ENCODE measurements at places on chromosomes 12 and 14.

- DNase-seq, result no peak
Observed at GRCh38 chr14:93958567-93959238, 17.7 kb downstream of the ASB2 start.

GRCh38 chr14:54533100-54533499 is 23.4 kb downstream of the CGRRF1 start:
- no peak for DNase-seq

DNA sequence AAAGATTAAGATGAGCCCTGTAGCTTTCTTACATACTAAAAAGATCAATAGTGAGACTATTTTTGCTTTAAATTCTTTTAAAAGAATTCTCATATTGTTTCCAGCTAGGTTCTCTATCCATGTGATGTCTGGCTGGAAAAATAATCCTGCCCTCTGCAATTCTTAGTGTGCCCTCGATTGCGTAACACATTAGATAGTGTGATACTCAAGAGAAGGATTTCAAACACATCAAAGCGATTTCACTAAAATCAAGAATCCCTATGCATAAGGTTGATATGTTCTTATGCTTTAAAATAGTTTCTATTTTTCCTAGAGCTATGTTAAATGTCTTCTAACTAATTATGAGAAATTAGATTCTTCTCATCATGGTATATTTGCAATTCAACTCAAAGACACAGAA is 127.3 kb upstream of the PLEKHA5 start:
- no peak for DNase-seq

DNA sequence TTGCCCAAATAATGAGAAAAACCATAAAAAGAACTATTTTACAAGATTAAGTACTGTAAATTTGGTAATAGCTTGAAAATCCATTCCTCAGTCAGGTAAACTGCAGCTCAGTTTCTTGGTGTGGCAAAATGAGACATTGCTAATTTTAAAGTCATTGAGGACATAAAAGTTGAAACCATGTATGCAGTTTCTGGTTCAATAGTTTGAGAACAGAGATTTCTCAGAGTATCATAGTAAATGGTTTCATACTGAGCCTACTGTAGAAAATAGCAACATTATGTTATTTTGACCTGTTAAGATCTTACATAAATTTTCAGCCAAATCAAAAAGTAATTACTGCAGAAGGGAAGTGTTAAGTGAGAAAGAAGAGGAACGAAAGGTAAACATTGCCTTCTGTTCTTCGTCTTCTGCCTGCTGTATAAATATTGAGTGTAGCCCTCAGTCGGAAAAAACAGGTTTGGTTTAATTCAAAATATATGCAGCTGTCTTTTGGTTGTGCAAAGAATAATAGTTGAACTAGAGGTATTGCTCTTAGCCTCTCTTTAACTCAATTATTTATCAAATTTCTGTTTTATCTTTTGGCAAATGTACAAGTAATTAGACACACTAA is 119.6 kb downstream of the SYNE2 start:
- peak; percentile 63 for DNase-seq

- DNase-seq, result no peak
Observed at GRCh38 chr12:106332536-106332935, 25.0 kb upstream of the POLR3B start.

- DNase-seq, result no peak
Observed at GRCh38 chr12:56257071-56257470, 1.1 kb downstream of the ANKRD52 start.

GRCh38 chr12:108773798-108774788 is 42.8 kb upstream of the CORO1C start:
- no peak for DNase-seq

DNA sequence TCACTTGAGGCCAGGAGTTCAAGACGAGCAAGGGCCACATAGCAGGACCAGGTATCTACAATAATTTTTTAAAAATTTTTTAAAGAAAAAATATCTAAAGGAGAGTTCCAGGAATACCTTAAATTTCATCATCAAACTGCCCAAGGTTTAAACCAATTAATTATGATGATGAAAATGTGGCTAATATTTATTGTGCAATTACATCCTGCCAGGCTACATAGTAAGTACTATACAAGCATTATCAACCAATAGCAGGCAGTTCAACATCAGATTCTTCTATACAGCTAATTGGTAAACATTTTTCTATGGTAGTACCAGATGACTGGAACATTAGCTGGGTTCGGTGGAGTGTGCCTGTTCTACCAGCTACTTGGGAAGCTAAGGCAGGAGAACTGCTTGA is 24.4 kb downstream of the DENND5B start:
- DNase-seq, result no peak

DNA sequence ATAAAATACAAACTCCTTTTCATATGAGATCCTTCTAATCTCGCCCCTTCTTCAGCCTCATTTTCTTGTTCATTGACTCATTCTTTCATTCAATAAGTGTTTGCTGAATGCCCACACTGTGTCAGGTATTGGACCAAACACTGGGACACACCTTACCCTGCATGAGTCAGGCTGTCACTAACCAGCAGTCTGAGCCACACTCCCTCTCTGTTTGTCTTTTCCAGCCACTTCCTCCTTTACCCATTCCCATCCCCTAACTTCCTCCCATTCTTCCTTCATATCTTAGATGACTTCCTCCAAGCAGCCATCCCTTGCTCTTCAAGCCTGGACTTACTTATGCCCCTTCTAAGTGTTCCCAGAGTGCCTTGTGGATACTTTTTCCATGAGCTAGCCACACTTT is 27.0 kb upstream of the HIF1A start:
- no peak for DNase-seq

Data from NCI-H1436 treated with DMSO at 0.1 percent for 48 hours (cell line).